ENCODE measurements at places on chromosomes 2 and 18. TPM values are rescaled to one million over a fixed set of nuclear protein-coding genes. Genes with fewer than 3 reads are reported as not detected.

LIMS3 gene
- 1.8 TPM for total RNA-seq

TAF4B gene
- total RNA-seq = 1.7 TPM

GALR1 gene
- total RNA-seq = under 0.01 TPM

SERPINB5 gene
- total RNA-seq = not detected

ZNF521 gene
- total RNA-seq = 31.2 TPM

INPP1 gene
- 4.9 TPM for total RNA-seq

UGT1A6 gene
- total RNA-seq = not detected

LIPG gene
- 33.1 TPM for total RNA-seq

DIPK1C gene
- total RNA-seq = not detected

CDH19 gene
- total RNA-seq = under 0.01 TPM

RESP18 gene
- not detected for total RNA-seq

KCNE4 gene
- total RNA-seq = 0.38 TPM

COPS7B gene
- total RNA-seq = 11.7 TPM

NPAS2 gene
- total RNA-seq = 6.4 TPM

MREG gene
- 1.5 TPM for total RNA-seq

DNAJC5G gene
- not detected for total RNA-seq

ANKRD62 gene
- total RNA-seq = not detected

RAPGEF4 gene
- 0.90 TPM for total RNA-seq

IMPA2 gene
- 1.1 TPM for total RNA-seq

SEPTIN10 gene
- total RNA-seq = 114 TPM

IL1A gene
- total RNA-seq = not detected

KLF11 gene
- total RNA-seq = 2.0 TPM

MRO gene
- total RNA-seq = not detected

CHRND gene
- total RNA-seq = not detected

SLC5A6 gene
- total RNA-seq = 17.7 TPM

ARHGAP28 gene
- total RNA-seq = 7.0 TPM

IL36A gene
- total RNA-seq = not detected

RNF149 gene
- 24.6 TPM for total RNA-seq

MFF gene
- total RNA-seq = 42.5 TPM

REEP1 gene
- not detected for total RNA-seq

SLC9A2 gene
- not detected for total RNA-seq

CPS1 gene
- total RNA-seq = 28.2 TPM

CXCR1 gene
- total RNA-seq = not detected

FEZ2 gene
- total RNA-seq = 51.5 TPM

ZAP70 gene
- not detected for total RNA-seq

TCF23 gene
- total RNA-seq = 0.82 TPM

IGFBP2 gene
- total RNA-seq = 195 TPM

SGPP2 gene
- not detected for total RNA-seq

MC2R gene
- not detected for total RNA-seq

CNGA3 gene
- total RNA-seq = under 0.01 TPM

TMX3 gene
- 61.6 TPM for total RNA-seq

TFCP2L1 gene
- not detected for total RNA-seq

Data from smooth muscle cell of the coronary artery (primary cell).